Left forelimb (tissue), 1 donor: ENCODE measurements at places on chromosomes 13 and 19.

- no peak for DNase-seq
Measured at GRCh38 chr19:45922281-45922680, 7.7 kb upstream of the NANOS2 start.

- no peak for DNase-seq
Measured at GRCh38 chr19:45773384-45773783, 4.3 kb upstream of the SIX5 start.

DNA sequence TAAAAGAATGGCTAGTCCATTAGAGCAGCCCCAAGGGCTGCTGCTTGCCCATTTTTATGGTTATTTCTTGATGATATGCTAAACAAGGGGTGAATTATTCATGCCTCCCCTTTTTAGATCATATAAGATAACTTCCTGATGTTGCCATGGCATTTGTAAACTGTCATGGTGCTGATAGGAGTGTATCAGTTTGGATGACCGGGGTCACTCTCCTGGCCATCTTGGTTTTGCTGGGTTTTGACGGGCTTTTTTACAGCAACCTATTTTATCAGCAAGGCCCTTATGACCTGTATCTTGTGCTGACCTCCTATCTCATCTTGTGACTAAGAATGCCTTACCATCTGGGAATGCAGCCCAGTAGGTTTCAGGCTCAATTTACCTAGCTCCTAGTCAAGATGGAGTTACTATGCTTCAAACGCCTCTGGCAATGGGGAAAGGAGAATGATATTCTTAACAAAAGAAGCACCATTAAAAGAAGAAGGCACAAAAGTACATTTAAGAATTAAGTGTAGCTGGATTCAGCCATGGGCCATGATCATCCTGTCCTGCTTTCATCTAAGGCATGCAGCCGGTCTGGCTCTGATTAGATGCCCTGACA lies 1156.0 kb downstream of the PCDH9 start:
- DNase-seq, result no peak

GRCh38 chr13:45615501-45616101 lies at the start of gene ERICH6B:
Gene ERICH6B (minus strand): TSS chr13:45615739. CDS start chr13:45597005, 18,734 bp downstream.
- DNase-seq, result no peak

GRCh38 chr13:78022164-78022877 lies 103.7 kb upstream of the EDNRB start:
- DNase-seq, result no peak

DNA sequence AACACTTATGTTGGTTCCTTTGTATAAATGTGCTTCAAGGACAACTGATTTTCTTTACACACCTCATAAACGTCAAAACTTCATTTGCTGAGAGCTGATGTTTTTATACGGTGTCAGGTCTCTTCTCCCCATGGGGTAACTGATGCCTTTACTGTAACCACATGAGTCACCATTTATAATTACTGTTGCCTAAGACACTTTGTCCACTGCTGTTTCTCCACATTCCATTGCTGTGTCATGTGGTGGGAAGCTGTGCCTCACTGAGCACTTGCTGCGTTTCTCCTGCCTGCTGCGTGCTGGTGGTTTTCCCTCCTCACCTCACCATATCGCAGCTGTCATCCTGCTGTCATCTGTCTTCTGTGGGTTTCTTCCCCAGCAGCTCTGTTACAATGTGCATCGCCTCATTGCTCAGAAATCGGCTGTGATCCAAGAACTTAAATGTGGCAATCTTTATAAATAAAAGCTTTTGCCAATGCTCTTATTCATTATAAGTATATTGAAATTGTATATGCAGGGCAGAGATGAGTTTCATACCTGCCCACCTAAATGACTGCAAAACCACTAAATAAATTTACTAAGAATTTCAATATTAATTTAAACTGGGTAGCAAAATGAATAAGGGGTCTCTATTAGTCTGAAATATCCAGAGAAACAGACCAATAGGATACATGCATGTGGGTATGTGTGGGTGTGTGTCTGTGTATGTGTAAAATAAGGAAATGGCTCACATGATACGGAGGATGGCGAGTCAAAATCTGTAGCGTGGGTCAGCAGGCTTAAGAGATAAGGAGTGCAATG lies 547.0 kb upstream of the SLITRK5 start:
- no peak for DNase-seq

DNA sequence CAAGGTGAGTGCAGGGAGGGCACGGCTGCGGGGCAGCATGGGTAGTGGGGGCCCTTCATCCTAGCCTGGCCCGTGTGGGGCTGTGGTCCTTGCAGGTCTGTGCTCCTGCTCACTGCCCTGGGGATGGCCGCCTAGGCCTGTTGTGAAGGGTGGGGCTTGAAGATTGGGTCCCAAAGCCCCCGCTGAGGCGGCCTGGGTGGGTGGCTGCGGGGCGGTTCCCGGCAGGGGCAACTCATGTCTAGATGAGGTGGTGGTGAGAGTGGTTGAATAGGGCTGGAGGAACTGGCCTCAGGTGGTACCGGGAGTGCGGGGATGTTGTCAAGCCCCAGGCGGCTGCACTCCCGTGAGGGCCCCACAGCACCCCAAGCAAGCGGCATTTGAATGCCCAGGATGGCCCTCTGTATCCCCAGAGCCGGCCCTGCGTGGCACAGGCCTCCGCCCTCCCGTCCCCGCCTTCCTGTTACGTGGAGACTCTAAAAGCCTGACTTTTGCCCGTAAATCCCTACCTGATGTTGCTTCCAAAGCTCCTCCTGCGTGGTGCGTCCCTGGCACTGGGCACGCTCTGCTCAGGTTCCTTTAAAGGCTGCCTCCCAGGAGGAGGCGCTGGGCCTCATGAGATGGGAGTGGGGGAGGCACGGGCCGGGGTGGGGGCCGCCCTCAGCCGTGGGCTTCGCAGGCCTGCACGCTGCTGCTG lies 15.0 kb downstream of the SPPL2B start:
- no peak for DNase-seq

DNA sequence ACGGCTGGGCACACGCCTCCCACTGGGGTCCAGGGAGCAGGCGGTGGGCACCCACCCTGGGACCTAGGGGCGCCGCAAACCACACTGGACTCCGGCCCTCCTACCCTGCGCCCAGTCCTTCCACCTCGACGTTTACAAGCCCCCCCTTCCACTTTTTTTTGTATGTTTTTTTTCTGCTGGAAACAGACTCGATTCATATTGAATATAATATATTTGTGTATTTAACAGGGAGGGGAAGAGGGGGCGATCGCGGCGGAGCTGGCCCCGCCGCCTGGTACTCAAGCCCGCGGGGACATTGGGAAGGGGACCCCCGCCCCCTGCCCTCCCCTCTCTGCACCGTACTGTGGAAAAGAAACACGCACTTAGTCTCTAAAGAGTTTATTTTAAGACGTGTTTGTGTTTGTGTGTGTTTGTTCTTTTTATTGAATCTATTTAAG lies 1.6 kb downstream of the JUNB start:
- DNase-seq, result no peak

GRCh38 chr19:51089786-51090185 lies 7.1 kb upstream of the KLK14 start:
- DNase-seq, result no peak

DNA sequence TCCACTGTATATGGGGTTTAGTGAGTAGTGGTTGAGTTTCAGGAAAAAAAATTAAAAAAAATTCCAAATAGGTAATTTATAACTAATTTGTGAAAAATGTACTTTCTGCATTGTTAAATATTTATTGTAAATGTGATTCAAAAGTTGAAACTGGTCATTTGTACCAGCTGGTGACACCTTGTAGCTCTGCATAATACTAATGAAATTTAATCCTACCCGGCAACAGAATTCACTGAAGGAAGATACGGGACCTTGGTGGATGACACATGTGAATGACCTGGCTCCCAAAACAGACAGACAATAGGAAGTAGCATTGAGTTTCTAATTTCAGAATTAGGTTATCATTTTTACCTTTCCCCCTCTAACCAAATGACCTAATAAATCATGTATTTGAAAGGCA lies 73.8 kb downstream of the SLITRK6 start:
- DNase-seq, result no peak

DNA sequence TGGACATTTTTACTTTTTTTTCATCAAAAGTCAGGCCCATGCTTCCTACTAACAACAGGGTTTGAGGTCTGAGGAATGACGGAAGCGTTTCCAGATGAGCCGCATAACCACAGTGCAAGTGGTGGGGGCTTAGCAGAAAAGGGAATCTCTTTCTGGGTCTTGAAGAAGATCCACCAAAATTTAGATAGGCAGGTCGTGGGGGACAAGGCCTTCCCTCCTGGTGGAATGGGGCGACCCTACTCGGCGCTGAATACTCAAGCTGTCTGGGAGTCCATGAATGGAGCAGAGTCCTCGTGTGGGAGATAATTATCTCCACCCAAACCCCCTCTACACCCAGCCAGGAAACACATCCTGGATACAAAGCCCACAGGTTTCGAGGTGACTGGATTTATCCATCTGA lies 36.9 kb downstream of the CARS2 start:
- peak; percentile 33 for DNase-seq

- no peak for DNase-seq
Measured at GRCh38 chr13:20132052-20132634, 28.7 kb downstream of the GJA3 start.

DNA sequence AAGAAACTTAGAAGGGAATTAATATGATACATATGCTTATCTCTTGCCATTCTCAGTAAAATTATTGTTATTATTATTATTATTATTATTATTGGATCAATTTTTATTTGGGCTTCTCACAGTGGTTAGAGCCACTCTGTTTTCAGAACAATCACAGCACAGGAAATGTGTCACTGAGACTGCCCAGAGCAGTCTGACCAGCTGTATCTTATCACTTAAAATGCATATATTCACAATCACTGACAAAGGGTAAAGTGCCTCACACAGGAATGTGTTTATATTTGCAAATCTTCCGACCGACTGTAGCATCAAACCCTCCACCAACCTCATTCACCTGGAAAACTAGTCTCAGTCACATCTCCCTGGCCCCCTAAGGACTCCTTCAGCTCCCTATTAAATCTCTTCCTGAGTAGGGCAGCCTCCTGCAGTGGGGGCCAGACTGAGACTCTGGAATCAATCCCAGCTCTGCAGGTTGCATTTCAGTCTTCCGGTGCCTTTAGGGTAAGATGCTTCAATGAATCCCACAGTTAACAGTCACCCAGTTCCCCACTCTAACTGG lies 738.3 kb upstream of the SLITRK5 start:
- DNase-seq, result no peak

GRCh38 chr19:49151267-49152118 lies 3.7 kb downstream of the HRC start:
- DNase-seq, result peak; percentile 74

GRCh38 chr19:37594982-37595382 lies 306 bp downstream of the ZNF540 start:
- peak; percentile 79 for DNase-seq

GRCh38 chr13:39918620-39919236 lies 263.3 kb downstream of the COG6 start:
- no peak for DNase-seq

GRCh38 chr19:10899151-10899653 lies 27.8 kb downstream of the CARM1 start:
- no peak for DNase-seq

DNA sequence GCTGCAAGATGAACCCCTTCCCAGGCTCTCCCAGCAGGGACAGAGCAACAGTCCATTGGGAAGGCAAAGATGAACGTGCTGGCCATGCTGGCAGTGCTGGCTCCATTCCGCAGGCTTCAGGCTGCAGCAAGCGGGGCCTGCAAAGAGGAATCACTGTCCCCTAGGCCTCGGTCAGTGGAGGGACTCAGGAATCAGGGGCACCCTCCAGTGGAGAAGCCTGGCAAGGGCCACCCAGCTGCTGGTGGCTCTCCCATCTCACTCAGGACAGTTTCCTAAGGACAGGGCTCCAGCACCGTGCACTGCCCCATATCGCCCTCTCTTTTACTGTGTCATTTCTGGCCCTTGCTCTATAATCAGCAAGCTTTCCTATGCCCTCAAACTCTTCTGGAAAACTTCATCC lies 498.6 kb downstream of the EFNB2 start:
- DNase-seq, result no peak

- no peak for DNase-seq
Measured at GRCh38 chr19:35118268-35119020, 2.8 kb downstream of the FXYD3 start.

DNA sequence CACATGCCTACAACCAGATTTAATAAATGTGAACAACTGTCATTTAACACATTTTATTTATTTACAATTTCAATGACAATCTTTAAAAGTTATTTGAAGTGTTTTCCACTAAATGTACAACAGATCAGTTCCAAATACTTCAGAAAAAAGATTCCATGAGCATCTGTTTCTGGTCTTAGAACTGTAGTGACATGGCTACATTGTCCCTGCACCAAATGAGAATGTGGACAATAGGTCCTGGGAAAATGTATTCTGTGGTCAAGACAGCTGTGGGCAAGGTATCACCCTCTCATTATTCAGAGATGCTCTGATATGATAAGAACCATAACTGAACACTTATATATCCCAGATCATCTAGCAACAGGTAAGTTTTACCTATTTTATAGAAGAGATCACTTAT lies 43.7 kb downstream of the ELF1 start:
- DNase-seq, result no peak

- DNase-seq, result no peak
Measured at GRCh38 chr13:107170270-107170931, 602.5 kb upstream of the ARGLU1 start.

- no peak for DNase-seq
Measured at GRCh38 chr19:23783636-23784035, 24.9 kb upstream of the ZNF681 start.

DNA sequence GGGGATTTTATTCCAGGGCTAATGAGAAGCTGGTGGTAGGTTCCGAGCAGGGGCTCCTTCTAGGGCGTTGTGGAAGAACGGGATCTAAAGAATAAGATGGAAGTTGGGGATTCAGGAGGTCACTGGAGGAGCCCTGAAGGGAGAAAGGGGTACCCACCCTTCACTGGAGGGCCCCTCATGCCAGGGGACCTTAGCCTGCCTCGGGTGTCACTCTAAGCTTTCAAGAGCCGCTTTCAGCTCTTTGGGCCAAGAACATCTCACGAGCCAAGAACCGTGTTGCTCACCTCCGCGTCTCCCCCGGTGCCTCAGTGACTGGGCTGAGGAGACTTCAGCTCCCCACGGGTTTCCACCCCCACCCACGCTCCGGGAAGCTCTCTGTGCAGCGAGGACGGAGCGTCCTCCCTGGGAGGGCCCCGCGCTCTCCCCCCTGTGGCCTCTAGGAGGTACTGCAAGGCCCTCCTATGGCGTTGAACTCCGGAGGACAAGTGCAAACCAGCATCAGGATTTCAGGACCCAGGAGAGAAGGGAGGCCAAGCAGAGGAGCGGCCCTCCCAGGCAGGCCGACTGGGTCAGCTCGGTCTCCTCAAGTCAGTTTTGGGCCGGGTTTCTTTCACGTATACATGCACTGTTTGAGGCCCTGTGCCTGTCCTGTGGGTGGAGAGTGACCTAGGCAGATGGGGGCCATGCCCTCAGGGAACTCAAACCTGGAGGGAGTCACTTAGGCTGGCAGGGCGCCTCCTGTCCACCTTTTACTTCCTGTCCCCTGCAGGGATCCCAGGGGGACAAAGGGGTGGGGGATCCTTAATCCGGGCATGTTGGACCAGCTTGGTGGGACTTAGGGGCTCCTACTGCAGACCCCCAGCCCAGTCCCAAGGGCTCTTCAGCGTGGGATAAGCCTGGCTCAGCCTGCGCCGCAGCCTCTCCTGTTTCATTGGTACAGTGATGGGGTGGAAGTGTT lies 5.1 kb upstream of the KRTDAP start:
- no peak for DNase-seq
